ENCODE measurements at places on chromosomes 5 and 9. TPM values are rescaled to one million over a fixed set of nuclear protein-coding genes. Genes with fewer than 3 reads are reported as not detected.

DNA sequence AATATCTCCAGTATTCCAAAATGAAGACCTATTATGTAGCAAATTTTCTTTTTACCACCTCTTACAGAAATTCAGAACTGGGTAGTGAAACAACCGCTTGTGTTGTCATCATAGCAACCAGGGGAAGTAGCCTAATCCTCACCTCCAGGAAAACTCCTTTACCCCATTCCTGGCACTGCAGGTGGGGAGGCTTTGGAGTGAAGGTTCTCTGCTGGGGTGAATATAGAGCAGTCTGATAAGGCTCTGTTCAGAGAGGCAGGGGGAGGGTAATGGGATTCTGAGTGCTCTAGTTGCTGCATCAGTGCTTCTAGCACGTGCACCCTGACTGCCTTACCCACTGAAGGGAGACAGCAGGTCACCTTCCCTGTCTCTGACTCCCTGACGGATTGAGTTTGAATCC lies 116.2 kb downstream of the MAN2A1 start:
- no peaks in the 10 kb centered on the region for H3K27me3 ChIP-seq
- no peak overlapping the region for H3K4me3 ChIP-seq
- H3K36me3 ChIP-seq, result no peaks in the 10 kb centered on the region
- no peak overlapping the region for H3K27ac ChIP-seq
- DNase-seq, result no peak

DNA sequence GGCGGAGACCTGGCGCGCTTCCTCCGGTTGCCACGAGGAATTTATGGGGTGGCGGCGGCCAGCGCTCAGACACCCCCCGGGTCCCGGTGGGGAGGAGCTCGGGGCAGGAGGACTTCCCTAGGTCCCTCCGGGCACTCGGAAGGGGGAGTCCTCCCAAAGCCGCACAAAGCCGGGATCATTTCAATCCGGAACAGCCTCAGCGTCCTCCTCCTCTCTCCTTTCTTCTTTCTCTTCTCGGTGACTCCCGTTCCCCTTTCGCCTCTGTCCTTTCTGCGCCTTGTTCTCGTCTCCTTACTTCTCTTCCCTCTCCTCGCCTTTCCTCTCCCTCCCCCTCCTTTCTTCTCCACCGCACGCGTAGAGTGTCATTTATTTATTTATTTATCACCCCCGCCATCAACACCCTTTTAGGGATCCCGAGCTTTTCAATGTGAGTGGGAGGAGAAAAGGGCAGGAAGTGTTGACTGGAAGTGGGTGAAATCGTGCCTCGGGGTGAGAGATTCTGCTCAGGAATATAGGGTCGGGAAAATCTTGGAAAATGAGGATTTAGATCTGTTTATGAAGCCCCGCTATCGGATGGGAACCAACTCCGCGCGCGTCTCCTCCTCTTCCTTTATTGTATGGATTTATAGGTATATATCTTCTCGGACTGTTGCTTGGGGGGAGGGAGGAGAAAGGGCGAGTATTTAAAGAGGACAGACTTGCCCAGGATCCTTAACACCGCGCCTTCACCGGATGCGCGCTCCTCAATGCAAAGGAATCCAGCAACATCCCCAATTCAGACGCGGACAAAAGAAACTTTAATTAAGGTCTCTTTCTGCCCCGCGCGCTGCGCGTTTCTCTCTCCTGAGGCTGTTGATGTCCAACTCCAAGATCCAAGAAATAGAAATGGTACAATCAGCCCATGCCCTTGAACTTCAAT lies 2.0 kb upstream of the ZNF462 start:
- H3K36me3 ChIP-seq, result no peaks in the 10 kb centered on the region
- peak; percentile 34 for DNase-seq
- H3K27me3 ChIP-seq, result no peaks in the 10 kb centered on the region
- peaks cover 7% of the 10 kb centered on the region for H3K4me1 ChIP-seq
- H3K27ac ChIP-seq, result peak overlapping the region; percentile 46
- H3K4me3 ChIP-seq, result peak overlapping the region; percentile 93

DNA sequence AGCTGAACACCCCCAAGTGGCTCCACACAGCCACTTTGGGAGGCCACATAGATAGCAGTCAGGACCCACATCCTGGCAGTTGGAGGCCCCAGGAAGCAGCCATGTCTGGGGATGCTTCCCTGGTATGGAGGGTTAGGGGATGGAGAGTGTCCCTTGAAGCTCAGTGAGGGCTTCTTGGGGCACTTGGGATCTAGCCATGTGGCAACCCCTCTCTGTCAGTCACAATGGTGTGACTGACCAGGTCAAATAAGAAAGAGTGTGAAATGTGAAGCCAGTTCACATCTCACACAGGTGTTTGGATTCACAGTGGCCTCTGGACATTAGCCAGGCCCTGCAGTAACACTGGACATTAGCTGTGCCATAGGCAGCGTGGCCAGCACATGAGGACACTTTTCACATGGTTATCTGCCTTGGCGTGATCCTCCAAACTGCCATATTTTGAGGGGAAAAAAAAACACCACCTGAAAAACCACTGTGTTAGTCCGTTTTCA lies 53.9 kb upstream of the IL17B start:
- no peaks in the 10 kb centered on the region for H3K27me3 ChIP-seq
- no peak for DNase-seq
- no peak overlapping the region for H3K27ac ChIP-seq
- H3K4me3 ChIP-seq, result no peak overlapping the region
- H3K36me3 ChIP-seq, result peaks cover 30% of the 10 kb centered on the region
- peaks cover 3% of the 10 kb centered on the region for H3K4me1 ChIP-seq

- H3K36me3 ChIP-seq, result peaks cover 6% of the 10 kb centered on the region
- no peaks in the 10 kb centered on the region for H3K4me1 ChIP-seq
- H3K27me3 ChIP-seq, result no peaks in the 10 kb centered on the region
- peak; percentile 78 for DNase-seq
- no peak overlapping the region for H3K27ac ChIP-seq
Observed at GRCh38 chr5:41748631-41749030, 121.6 kb downstream of the OXCT1 start.

GRCh38 chr9:92147030-92147851 lies 32.0 kb upstream of the SPTLC1 start:
- peak overlapping the region; percentile 98 for H3K27ac ChIP-seq
- H3K36me3 ChIP-seq, result no peaks in the 10 kb centered on the region
- H3K4me3 ChIP-seq, result no peak overlapping the region
- peaks cover 27% of the 10 kb centered on the region for H3K4me1 ChIP-seq
- no peaks in the 10 kb centered on the region for H3K27me3 ChIP-seq

GRCh38 chr9:109206670-109207069 lies 39.6 kb upstream of the FRRS1L start:
- no peaks in the 10 kb centered on the region for H3K36me3 ChIP-seq
- H3K4me1 ChIP-seq, result no peaks in the 10 kb centered on the region
- no peak overlapping the region for H3K4me3 ChIP-seq
- no peak overlapping the region for H3K27ac ChIP-seq
- H3K27me3 ChIP-seq, result peaks cover 5% of the 10 kb centered on the region
- DNase-seq, result no peak

GRCh38 chr5:124888050-124888506 lies 141.6 kb upstream of the ZNF608 start:
- H3K27ac ChIP-seq, result no peak overlapping the region
- no peaks in the 10 kb centered on the region for H3K36me3 ChIP-seq

- H3K4me3 ChIP-seq, result no peak overlapping the region
- no peaks in the 10 kb centered on the region for H3K4me1 ChIP-seq
- no peaks in the 10 kb centered on the region for H3K36me3 ChIP-seq
- H3K27me3 ChIP-seq, result no peaks in the 10 kb centered on the region
- H3K27ac ChIP-seq, result no peak overlapping the region
- no peak for DNase-seq
Observed at GRCh38 chr5:96043446-96043845, 81.8 kb upstream of the ELL2 start.

Gene CXCL14
- 0.53 TPM for total RNA-seq

Gene ORM2
- not detected for total RNA-seq

Gene C9orf50
- not detected for total RNA-seq

Gene ZBED3
- total RNA-seq, result 6.0 TPM

Gene FABP6
- total RNA-seq, result not detected

Gene DNAI1
- 1.8 TPM for total RNA-seq

Gene FBN2
- 105 TPM for total RNA-seq

Gene TNPO1
- total RNA-seq, result 172 TPM

Gene NME5
- total RNA-seq, result 2.9 TPM

Gene HACD4
- 2.1 TPM for total RNA-seq

Gene NR4A3
- total RNA-seq, result 3.6 TPM

Gene AGXT2
- not detected for total RNA-seq
